ENCODE measurements at places on chromosomes 5 and 9.

- peak; percentile 92 for DNase-seq
Measured at GRCh38 chr9:126704892-126705766, 91.4 kb downstream of the LMX1B start.

DNA sequence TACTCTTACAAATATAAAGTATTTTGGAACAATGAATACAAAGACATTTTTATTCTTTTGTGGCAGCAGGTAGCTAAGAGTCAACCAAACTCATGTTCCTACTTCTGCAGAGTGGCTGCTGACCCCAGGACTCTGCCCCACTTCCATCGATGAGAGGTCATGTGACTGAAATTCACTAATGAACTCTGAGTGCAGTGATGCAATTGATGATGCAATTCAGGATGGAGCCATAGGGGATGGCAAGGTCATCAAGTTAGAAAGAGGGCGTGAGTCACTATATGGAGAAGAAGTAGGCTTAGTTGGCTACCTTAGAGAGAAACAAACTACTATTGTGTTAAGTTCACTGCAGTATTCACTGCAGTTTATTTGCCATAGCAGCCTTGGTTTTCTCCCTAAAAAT is 340.4 kb downstream of the CTNND2 start:
- DNase-seq = no peak

DNA sequence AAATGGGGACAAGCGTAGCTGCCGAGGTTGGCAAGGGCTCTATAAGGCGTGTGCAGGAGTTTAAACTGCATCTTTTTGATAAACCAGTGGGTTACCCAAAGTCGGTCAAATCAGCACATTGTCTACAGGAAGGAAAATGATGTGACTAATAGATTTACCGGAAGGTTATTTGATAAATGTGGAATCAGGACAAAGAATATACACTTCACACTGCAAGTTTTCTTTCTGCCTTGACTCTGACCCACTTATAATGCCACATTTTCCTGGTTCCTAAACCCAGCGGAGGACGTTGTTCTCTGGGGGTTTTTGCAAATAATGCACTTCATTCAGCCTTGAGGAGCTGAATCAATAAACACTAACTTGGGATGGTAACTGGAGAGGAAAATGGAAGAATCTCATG is 76.8 kb downstream of the TTLL11 start:
- DNase-seq = no peak

DNA sequence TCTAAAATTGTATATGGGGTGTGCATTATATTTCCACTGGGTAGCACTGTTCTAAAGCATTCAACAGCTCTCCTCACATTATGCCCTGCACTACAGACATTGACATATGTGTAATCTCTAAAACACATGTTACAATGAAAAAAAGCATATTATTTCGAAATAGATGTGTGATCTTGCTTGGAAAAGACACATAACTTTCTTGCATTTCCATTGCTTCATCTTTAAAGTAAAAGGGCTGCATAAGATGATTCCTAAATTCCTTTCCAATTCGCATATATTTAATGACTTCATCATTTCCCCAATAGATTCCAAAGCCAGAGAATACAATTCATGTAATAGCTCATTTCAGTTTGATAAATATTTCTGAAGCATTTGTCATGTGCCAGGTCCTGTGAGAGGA is 566.9 kb downstream of the PDE4D start:
- DNase-seq = no peak

GRCh38 chr9:127541865-127542264 is 70.2 kb upstream of the STXBP1 start:
- DNase-seq = no peak

DNA sequence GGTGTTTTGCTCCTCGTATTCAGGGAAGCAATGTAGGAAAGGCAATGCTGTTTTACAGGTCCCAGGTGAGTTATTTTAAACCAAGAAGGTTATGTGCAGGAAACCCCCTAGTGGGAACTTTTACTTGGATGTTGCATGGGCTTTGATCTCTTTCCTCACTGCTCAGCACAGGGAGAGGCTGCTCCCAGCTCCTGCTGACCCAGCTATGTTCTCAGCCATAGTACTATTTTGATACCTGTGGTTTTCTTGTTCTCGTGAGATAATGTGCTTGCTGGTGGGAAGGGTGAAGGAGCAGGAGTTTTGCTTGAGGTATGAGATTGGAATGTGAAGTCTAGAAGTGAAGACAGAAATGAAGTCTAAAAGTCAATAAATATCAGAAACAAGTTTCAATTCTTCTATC is 265.6 kb upstream of the FBXL7 start:
- no peak for DNase-seq

- DNase-seq = no peak
Measured at GRCh38 chr5:172952034-172952511, 7.2 kb upstream of the RPL26L1 start.

DNA sequence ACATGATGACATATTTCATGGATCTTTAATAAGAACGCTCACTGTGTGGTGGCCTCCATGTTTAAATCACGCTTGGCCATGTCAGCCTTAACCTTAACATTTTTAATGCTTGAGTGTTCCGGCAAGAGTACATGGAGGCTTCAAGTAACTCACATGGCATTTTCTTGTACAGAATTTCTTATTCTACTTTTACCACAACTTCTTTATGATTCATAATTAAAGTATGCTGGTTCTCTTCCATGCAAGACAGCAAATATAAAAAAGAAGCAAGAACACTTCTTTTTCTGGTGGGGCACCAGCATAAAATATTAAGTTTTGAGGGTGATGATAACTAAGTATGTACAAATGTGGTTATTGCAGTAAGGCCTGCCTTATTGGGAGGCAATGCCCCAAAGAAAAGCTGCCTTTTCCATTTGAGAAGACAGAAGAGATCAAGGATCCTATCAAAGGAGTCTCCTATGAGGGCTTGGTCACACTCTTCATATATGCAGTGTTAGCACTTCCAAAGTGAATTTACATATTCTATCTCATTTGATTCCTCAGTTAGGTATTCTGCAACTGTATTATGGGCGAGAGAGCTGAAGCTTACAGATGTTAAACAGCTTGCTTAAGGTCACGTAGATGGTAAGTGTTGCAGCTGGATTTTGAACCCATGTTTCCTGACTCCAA is 382.7 kb upstream of the MEF2C start:
- DNase-seq = no peak

- DNase-seq = no peak
Measured at GRCh38 chr5:154214371-154215106, 24.0 kb downstream of the GALNT10 start.

DNA sequence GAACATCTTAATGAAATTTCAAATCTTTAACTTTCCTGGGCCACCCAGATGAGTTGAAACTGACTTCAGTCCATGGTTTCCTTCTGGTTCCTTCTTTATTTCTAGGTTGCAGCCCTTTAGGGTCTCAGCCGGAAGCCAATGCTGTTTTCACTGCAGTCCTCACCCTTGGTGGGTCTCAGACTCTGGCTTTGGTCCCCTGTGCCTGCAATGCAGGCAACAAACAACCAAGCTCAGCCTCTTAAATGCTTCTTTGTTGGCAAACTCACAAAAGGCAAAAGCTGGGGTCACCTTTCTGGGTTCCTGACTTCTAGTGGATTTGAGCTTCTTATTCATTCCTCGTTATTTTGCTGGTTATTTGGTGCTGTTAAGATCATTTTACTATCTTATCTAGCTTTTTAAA is 19.3 kb upstream of the APC start:
- DNase-seq = no peak

DNA sequence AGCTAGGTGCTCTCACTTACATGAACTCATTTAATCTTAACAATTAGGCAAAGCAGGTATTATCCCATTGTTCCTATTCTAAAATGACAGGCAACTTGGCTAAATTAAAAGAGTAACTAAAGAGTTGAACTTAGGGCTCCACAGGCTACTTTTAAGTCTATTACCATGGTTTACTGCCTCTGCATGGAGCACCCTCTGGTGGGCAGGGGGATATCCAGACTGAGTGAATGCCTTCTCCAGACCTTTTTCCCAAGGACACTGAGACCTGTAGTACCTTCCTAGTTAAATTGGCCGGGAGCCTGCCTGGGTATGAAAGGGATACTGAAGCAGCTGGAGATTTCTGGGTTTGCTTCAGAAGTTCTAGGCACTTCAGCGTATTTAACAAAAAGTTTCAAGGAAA is 238.1 kb downstream of the ELAVL2 start:
- no peak for DNase-seq

DNA sequence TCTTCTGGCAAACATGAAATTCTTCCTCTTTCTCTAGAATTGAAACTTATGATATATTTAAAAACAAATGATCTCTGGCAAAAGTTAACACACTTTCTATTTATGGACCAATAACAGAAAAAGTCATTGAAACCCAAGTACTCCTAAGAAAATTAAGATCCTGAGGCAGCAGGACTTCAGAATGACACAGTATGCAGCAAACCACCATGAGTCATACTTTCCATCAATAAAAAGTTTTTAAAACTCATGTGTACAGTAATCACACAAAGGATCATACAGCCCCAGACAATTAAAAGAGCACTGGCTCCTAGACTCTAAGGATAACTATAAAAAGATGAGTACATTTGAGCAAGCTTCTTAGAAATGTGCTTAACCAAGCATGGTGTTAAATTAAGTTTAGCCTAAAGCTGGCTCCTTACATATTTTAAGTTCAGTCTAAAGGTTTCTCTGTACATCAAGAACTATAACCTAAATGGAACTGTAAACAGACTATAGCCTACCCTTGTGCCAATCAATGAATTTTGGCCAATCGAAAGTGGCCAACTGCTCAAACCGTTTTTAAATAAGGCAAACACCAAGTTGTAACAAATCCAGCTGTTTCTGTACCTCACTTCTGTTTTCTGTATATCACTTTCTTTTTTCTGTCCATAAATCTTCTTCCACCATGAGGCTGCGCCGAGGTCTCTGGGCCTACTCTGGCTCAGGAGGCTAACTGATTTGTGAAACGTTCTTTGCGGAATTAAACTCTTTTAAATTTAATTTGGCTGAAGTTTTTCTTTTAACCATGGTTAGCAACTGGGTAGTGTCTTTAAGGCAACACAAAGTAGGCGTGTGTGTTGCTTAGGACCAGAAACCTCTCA is 232.1 kb upstream of the PIK3R1 start:
- DNase-seq = no peak

GRCh38 chr9:31236344-31236743 is 1148.1 kb upstream of the ACO1 start:
- DNase-seq = no peak

DNA sequence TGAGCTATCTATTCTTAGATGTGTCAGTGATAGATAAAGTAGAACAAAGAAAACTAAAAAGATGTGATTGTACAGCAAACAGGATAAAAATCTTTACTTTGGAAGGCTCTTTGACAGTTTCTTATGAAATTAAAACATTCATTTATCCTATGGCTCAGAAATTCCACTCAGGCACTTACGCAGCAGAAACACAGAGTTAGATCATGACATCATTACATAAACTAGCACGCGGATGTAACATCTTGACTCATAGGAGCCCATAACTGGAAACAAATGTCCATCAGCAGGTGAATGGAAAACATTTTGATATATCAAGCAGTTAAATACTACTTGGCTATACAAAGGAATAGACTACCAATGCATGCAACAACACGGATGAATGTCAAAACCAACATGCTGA is 45.3 kb downstream of the ICE1 start:
- no peak for DNase-seq

DNA sequence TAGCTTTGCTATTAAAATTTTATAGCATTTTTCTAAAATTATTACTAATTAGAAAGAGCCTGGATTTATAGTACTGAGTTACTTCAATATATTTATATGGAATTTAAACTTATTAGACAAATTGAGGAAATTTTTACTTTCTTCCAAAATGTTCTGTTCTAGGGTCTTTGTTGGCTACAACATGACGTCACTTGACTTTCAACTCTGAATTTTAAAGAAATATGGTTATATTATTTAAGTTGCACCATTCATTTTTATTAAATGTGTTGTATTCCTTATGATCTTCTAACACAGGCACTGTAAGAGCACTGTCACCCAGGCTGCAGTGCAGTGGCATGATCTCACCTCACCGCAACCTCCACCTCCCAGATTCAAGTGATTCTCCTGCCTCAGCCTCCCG is 119.4 kb upstream of the CYLC2 start:
- no peak for DNase-seq

GRCh38 chr5:151619812-151620460 is 28.8 kb upstream of the FAT2 start:
- no peak for DNase-seq

DNA sequence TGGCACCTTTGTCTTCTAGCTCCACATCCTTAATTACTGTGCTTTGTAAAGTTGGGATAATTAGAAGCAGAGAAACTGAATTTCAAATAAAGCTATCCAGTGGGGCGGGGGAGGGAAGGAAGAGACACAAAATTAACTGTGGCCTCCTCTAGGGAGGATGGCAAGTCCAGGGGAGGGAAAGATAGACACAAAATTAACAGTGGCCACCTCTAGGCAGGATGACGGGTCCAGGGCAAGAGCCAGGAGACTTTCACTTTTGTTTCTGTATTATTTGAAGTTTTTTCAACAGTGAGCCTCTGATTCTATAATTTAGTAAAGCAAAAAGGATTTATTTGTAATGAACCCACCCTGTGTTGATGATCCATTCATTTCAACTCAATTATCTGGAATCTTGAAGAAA is 335.9 kb downstream of the MSX2 start:
- no peak for DNase-seq

DNA sequence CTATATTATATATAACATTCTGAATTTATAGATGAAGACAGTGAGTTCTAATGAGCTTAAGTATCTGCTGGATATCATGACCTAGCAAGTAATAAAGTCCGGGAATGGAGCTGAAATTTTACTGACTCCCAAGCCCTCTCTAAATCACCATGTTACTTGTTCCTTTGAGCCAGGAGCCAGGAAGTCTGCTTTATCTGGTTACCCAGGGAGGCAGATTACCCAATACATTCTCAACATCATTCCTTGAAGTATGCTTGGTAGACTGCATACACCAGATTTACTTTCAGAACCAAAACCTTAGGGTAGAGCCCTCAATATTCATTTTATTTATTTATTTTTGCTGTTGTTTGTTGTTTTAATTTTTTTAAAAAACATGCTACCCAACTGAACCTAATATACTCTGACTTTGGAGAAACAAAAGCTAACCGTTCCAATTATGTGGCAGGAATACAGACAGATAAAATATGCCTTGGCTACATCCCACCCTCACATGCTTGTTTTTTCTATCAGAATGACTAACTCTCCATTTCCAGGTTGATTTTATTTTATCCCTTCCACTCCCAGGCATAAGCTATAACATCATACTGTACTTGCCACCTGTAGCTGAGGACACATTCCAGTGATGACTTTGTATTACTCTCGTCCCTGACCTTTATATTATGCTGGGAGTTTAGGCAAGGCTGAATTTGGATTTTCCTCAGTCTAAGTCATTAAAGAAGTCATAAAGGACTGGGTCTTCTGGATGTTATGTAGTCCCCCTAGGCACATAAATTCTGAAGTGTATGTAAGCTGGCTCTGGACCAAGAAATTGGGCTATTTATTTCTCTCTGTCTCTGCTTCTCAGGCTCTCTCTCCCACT is 82.0 kb downstream of the YIPF5 start:
- no peak for DNase-seq
